ENCODE measurements at places on chromosomes 11 and 22. TPM values are rescaled to one million over a fixed set of nuclear protein-coding genes. Genes with fewer than 3 reads are reported as not detected.

- no peak for DNase-seq
Measured at GRCh38 chr11:129766898-129767604, 48.6 kb upstream of the TMEM45B start.

TYR gene
- total RNA-seq = not detected

DNA sequence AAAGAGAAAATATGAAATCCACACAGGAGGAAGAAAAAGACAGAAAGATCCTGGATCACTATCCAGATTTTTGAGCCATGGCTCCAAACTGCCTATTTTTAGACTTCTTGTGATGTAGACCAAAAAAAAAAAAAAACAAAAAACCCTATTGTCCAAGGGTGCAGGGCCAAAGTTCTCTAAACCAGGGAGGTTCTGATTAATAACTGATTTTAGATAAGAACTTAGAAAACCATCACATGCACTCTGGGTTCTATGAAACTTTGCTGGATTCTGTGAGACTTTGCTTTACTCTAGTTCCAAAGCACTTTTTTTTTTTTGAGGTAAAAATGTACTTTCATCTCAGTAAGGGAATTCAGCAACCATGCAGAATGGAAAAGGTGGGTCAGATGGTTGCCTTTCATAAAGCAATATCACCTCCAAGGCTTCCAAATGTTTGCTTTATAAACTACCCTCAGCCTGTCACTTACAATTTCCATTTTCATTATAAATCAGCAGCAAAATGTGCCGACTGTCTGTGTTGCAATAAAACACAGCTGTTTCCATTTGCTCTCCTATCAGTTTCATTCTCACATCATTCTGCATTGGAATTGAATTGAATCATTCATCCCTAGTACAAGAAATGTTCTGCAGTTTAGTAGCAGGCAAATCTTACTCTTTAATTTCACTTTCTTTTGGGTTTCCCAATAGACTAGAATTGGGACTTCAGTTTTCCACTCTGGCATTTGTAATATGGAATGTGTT is 1584.3 kb upstream of the RAG2 start:
- no peak for DNase-seq

PLAAT5 gene
- total RNA-seq = 15.8 TPM

DNA sequence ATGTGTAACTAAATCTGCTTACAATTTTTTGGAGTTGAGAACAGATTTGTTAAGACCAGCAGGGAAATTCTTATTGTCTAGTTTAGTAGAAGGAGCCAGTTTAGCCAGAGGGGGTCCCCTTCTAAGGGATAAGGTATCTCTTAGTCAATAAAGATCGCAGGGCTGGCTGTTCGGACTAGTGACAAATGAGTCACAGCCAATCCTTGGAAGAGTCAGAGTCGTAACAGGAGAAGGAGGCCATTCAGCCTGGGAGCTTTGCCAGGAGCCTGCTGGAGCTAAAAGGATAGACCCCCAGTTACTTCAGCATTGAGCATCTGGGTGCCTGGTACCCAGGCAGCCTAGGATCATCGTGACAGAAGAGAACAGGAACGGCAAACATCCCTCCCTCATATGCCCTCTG is 191.6 kb upstream of the ARHGAP20 start:
- no peak for DNase-seq

CRYAB gene
- total RNA-seq = 4,265 TPM

Measured in left cardiac atrium (tissue), 4 donors.